ENCODE measurements at places on chromosomes 16 and 17.

DNA sequence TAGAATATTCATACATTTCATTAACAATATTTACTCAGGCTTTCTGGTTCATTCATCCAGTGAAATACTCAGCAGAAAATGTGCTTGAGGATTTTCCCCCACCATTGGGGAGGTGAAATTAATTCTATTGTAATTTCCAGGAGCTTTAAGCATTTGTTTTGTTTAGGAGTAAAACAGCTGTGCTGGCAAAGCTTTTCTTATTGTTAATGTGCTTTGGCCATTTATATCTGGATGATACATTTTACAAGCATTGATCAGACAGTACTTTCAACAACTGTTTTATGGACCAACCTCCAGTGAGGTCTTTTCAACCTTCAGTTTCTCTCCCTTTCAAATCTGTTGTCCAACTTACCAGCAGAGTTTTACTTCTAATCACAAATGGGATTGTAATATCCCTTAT, 672.4 kb downstream of the CDH11 start:
- no peak for DNase-seq

GRCh38 chr17:19724501-19725420, 8.4 kb upstream of the SLC47A2 start:
- no peak for DNase-seq

DNA sequence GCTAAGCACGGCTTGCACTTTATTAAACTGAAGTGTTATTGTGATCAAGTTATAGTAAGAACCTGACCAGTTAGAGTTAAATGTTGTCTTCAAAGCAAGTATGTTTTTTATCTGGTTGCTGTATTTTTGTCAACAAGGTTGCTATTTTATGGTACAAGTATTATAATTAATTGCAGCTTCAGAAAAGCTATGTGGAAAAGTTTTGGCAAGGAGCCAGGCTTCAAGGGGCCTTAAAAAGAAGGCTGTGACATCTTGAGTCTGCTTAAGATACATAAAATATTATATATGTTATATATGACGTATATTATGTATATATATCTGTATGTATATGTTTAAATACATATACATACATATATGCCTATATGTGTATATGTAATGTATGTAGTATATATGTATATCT, 1461.2 kb upstream of the CDH8 start:
- no peak for DNase-seq

- DNase-seq = no peak
Measured at GRCh38 chr16:88449267-88449561, 3.9 kb upstream of the ZFPM1 start.

- no peak for DNase-seq
Measured at GRCh38 chr17:50123649-50124349, 6.2 kb downstream of the SAMD14 start.

- peak; percentile 48 for DNase-seq
Measured at GRCh38 chr16:1960665-1961630, 1.6 kb downstream of the NDUFB10 start.

DNA sequence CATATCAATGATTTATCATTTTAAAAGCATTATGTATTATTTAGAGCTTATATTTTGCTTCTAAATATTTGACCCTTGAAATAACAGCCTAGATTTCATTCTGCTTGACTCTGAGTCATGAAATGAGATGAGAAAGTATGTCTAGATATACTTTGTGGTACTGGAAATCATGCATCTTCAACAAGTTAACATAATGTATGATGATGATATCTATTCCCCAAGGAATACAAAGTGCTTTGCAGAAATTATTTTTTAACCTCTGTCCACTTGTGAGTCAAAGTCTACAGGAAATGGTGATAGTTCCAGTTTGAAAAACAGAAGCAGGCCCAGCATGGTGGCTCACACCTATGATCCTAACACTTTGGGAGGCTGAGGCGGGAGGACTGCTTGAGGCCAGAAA, 36.1 kb downstream of the GOSR1 start:
- no peak for DNase-seq

DNA sequence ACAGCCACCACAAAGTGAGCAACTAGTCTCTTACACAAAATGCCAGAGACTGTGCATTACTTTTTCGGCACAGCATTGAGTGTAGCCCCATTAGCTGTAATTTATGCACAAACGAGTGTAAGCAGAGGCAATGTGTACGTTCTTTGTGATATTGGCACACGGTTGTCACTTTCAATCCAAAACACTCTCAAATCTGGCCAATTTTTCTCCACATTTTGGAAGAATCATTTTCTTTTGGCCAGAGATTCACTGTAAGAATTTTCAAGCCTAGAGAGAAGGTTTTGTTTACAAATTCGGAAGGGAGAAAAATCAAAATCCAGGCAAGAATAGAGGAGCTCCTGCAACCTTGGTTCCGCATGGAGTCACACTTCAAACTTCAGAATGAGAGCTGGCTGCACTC, 15.4 kb upstream of the KIF2B start:
- no peak for DNase-seq

- DNase-seq = peak; percentile 58
Measured at GRCh38 chr16:3880623-3881498, at the start of gene CREBBP. Gene CREBBP (minus strand): TSS chr16:3880713. CDS start chr16:3879916, 797 bp downstream.

DNA sequence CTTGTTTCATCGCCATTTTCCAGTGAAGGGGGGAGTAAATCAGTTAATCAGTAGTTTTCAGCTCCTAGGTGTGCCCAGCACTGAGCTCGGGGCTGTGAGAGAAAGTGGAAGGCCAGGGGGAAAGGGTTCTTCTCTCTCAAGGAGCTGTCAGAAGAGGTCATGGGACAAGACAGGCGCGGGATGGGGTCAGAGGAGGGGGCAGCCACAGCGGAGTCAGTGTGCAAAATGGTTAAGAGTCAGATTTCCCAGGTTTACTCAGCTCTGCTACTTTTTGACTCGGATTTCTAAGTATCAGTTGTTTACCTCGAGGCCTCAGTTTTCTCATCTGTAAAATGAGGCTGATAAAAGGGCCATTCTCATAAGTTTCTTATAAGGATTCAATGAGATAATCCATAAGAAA, 4.3 kb upstream of the XYLT1 start:
- no peak for DNase-seq

DNA sequence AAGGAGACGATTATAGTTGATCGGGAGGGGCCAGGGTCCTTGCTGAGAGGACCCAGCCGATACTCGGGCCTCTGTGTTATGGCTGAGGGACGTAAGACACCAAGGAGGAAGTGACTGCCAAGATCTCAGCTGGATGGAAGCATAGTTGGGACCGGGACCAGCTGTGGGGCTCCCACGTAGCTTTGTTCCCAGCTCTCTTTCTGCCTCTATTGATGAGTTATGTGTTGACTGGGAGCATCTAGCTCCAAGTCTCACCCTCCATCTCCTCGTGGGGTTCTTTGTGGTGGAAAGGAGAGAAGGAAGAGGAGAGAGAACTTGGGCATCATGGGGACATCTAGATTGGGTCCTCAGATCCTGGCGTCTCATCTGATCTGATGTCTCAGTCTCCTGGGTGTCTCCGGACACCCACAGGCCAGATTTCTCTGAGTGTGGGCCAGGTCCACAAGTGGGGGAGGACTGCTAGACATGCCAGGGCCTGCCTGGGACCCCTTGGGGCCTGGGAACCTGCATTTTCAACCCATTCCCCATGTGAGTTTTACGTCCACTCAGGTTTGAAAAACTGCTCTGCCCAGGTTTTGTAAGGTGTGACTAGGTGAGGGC, 1.0 kb downstream of the MGRN1 start:
- no peak for DNase-seq

DNA sequence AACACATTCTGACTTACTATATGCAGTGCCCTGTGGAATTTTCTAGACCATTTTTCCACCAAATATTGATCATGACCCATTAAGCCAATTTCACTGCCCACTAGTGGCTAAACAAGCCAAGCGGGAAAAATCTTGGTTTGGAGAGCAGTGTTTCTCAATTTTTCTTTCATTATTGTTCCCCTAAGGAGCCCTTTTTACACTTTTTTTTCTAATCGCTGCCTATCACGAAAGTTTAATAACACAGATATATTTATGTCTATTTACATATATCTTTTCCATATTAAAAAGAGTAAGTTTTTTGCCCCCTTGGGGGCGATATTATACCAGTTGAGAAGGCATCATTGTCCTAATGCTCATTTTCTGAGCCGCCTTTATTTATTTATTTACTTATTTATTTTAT, 10.8 kb upstream of the TLCD3B start:
- DNase-seq = no peak

GRCh38 chr17:44914698-44915271, 515 bp downstream of the GFAP start:
- DNase-seq = no peak

- DNase-seq = no peak
Measured at GRCh38 chr17:73706858-73707257, 62.6 kb upstream of the SDK2 start.

- DNase-seq = no peak
Measured at GRCh38 chr16:73845238-73846006, 451.2 kb upstream of the PSMD7 start.

GRCh38 chr17:83036666-83037065, 42.7 kb upstream of the METRNL start:
- DNase-seq = no peak

GRCh38 chr16:49491771-49492761, 118.5 kb downstream of the C16orf78 start:
- DNase-seq = no peak

DNA sequence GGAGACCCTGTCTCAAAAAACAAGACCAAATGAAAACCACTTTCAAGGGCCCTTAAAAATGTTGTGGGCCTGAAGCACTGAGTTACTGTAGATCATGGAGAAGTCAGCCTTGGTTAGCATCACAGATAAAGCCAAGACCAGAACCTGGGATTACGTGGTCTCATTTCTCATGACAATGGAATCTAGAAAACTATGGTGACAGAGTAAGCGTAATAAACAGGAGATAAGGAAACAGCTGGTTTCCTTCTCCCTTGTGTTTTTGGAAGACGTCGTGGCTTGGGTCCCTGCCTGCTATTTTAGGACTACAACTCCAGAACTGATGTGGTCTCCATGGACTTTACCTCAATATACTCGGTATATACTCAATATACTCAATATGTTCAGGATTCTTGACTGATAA, 180.7 kb upstream of the ZFHX3 start:
- no peak for DNase-seq

DNA sequence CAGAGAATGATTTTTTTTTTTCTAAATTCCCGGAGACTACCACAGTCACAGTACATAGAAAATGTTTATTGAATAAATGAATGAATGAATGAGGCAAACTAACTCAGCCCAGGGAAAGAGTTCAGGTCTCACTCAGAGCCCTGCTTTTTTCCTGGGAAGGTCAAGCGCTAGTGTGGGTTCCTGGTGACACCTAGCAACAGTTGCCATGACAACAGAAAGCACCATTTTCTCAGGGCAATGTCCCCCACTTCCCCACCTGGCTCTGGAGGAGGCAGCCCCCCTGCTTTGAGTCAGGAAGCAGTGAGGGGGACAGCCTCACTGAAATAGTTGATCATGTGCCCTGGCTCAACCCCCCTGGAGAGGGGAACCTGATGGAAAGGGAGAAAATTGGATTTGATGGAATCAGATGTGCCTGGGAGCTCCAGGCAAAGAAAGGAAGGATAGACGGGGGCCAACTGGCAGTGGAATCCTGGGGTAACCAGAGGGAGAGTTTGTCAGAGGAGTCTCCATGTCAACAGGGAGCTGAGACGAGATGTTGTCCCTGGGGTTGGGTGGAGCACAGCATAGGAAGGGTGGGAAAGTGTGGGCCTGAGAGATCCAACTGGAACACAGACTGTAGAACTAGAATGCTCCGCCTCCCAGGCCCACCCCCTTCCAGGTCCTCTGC, 242.2 kb upstream of the CCL2 start:
- no peak for DNase-seq

GRCh38 chr17:39107973-39108372, 43.5 kb downstream of the PLXDC1 start:
- DNase-seq = no peak

GRCh38 chr17:45184144-45184543, 22.5 kb downstream of the HEXIM2 start:
- DNase-seq = no peak

GRCh38 chr17:34276826-34277225, 6.8 kb downstream of the CCL7 start:
- DNase-seq = no peak

GRCh38 chr16:2160915-2161551, 5.5 kb downstream of the TRAF7 start:
- no peak for DNase-seq

GRCh38 chr16:72210555-72210954, 38.6 kb upstream of the PMFBP1 start:
- DNase-seq = no peak

DNA sequence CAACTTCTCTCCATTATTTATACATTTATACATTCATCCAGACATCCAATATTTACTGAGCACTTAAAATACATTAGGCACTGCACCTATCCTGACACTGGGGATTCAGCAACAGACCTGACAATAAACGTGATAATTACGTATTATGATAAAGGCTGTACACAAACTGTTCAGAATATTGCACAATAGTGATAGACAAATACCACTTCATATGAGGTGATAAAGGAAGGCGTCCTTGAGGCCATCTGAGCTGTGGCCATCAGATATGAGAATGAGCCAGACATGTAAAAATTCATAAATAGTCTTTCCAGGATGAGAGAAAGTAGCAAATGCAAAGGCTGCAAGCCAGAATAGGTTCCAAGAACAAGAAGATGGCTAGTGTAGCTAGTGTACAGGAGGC, 8.6 kb downstream of the USP32 start:
- no peak for DNase-seq

DNA sequence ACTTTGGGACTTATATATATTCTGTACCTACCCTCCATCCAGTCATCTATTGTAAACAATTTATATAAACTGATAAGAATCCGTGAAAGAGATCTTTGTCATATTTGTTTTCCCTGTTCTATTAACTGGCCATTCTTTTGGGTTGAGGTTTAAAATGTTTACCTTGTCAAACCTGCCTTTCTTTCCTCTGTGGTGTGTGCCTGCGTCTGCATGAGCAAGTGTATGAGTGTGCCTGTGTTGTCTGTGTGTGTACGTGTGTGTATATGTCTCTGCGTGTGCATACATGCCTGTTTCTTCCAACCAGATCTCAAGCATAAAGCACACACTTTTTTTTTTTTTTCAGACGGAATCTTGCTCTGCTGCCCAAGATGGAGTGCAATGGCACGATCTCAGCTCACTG, 201.5 kb downstream of the C16orf95 start:
- no peak for DNase-seq

- DNase-seq = no peak
Measured at GRCh38 chr16:89565506-89566372, 5.3 kb downstream of the RPL13 start.

DNA sequence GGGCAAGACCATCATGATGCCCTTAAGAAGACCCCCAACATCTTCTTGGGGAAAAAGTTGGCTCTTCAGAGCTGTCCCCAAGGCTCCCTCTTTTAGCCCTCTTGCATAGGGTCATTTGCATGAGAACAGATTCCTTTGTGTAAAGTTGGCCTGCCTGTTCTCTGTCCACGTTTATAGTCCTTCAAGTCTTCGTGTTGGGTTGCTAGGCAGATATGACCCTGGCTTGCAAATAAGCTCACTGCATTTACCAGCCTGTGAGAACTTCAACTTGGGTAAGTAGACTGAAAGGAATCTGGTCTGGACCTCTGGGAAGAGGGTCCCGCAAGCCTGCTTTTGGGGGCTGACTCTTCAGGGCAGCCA, 2.9 kb downstream of the ARSG start:
- no peak for DNase-seq

All from SW 1271 (cell line).